ENCODE measurements at places on chromosomes 2 and 18.

DNA sequence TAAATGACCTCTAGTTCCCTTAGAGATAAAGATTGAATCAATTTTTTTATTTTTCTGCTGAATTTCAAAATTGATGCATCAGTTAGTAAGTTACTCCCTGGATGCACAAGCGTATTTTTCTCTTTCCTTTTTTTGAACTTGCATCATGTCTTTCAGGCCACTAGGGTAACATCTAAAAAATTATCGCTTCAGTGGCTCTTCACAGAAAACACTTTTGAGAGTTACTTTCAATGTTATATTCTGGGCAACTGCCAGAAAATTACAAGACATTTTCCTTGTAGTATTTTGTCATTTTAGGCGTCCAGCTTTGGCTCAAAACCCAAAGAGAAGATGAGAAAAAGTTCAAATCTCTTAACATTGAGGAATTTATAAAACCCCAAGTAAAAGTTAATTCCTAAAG, 59.8 kb downstream of the DSEL start:
- DNase-seq = no peak

DNA sequence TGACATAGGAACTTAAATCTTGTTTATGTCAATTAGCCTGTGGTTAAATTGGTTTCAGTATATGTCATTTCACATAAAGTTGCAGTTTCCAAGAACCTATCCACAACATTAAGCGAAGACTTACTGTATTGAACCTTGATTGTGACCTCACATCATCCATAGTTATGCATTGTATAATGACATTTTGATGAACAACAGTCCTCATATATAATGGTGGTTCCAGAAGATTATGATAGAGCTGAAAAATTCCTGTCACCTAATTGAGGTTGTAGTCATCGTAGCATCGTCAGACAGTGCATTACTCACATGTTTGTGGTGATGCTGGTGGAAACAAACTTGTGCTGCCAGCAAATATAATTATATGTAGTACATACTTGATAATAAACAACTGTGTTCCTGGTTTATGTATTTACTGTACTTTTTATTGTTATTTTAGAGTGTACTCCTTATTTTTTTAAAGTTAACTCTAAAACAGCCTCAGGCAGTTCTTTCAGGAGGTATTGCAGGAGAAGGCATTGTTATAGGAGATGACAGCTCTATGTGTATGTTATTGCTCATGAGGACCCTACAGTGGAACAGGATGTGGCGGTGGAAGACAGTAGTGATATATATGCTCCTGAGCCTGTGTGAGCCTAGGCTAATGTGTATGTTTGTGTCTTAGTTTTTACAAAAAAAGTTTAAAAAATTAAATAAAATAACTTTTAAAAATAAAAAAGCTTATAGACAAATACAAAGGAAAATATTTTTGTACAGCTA, 56.6 kb downstream of the UBE2E3 start:
- DNase-seq = peak; percentile 13

GRCh38 chr2:27263287-27264252, 723 bp upstream of the SLC30A3 start:
- peak; percentile 84 for DNase-seq

GRCh38 chr18:5393779-5394178, 98.3 kb upstream of the ZBTB14 start:
- DNase-seq = no peak

DNA sequence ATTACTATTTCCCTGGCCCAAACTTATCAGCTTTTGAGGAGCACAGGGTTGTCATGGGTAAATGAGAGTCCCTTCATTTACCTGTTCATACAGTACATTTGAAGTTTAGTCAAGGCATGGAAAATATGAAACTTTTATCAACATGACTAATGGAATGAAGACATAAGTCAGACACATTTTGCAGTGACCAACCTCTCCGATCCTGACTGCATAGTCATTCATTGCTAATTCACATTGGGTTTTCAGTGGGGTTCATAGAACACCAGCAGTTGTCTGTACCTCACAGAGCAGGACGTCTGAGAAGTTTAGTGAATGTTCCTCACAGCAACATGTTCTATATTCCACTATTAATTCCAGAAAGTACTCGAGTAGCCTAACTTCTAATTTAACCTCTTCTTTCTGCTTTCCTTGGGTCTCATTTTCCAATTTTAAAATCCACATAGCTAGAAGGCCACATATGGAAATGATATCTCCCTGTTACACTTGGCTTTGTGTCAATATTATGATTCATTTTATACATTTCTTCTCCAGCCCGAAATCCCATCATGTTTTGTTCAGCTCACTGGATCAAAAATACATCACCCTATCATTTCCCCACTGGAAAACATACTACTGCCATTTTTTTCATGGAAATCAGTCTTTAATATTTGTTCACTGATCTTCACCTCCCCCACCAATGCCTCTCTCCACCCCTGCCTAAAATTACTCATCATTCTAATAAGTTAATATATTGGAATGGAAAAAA, 65.9 kb downstream of the CDH20 start:
- DNase-seq = peak; percentile 68

DNA sequence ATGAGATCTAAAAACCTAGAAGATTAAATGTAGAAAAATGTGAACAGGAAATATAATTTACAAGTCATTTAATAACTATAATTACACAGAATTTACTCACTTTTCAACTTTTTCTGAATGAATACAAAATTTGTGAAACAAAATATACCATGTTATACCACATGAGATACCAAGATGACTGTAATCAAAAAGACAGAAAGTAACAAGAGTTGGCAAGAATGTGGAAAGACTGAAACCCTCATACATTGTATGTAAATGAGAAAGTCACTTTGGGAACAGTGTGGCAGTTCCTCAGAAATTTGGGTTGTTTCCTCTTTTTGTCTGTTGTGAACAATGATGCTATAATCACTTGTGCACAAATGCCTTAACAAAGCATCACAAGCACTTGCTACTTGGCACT, 145.4 kb upstream of the ZNF804A start:
- DNase-seq = no peak

- no peak for DNase-seq
Observed at GRCh38 chr2:206257861-206258260, 16.6 kb upstream of the ZDBF2 start.

- no peak for DNase-seq
Observed at GRCh38 chr2:127166231-127166860, 53.8 kb downstream of the CYP27C1 start.

DNA sequence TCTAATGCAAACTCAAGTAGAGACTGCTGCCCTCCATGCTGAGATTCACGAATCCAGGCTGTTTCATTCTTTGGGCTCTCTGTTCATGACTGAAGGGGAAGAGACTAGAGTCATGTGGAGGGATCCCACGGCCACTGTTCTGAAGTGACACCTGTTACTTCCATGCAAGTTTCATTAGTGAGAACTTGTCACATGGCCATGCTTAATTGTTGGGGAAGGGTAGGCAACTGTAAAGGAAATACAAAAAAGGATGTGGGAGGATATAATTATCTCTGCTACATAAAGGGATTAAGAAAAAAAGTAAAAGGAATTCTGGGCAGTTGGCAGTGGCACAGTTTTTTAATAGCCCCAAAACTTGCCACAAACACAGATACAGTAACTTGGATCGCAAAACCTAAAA, 28.0 kb upstream of the PSME4 start:
- no peak for DNase-seq

DNA sequence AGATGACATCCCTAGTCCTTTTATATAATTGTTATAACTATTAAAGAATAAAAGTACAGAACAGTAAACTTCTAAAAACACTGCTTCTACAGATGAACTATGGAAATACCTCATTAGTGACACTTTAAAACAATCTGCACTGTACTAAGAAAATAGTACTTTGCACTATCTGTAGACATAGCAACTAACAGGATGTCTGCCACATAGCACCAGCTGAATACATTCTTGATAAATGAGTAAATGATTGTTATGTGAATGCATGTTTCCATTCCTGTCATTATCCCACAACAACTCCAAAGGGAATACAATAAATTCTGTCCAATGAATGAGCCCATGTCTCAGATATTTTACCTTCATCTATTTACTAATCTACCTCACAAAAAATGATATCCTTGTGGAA, 115.3 kb upstream of the SLC35G4 start:
- no peak for DNase-seq

- no peak for DNase-seq
Observed at GRCh38 chr2:200763422-200763821, 48.3 kb upstream of the BZW1 start.

GRCh38 chr18:74990563-74991081, 218.3 kb downstream of the PTGR3 start:
- no peak for DNase-seq

- no peak for DNase-seq
Observed at GRCh38 chr2:2795438-2796091, 464.5 kb upstream of the MYT1L start.

DNA sequence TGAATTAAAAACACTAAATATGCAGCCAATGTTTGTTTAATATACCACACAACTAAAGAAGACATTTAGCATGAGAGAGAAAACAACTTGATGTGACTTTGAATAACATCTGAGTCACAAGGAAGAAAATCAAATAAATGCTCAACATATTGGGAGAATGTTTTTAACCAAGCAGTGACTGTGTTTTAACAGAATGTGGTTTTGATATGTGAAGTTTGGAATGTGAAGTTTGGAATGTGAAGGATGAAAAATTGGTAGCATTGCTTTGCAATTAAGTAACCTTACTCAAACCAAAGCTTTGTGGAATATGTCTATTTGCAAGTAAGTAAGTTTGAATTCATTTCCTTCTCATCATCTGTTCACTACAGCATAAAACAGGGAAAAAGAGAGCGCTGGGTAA, 128.2 kb upstream of the DNAJC10 start:
- DNase-seq = peak; percentile 81

DNA sequence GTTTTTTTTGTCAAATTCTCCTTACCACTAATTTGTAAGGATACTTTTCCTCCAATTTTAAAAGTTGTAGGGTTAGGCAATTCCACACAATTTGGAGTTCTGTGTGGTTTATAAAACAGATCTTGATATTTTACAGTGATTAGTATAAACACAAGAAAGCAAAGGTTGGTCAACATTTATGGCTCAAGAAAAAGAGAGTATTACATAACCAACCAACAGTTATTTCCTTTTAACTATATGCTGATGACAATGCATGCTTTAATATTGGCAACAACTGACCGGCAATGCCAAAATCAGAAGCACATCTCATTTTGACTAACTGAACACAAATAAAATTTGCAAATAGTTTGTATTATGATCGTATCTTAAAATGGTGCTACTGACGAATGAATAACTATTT, 137.2 kb downstream of the CDH2 start:
- DNase-seq = no peak

GRCh38 chr18:59881728-59882656, 17.8 kb upstream of the PMAIP1 start:
- peak; percentile 73 for DNase-seq

DNA sequence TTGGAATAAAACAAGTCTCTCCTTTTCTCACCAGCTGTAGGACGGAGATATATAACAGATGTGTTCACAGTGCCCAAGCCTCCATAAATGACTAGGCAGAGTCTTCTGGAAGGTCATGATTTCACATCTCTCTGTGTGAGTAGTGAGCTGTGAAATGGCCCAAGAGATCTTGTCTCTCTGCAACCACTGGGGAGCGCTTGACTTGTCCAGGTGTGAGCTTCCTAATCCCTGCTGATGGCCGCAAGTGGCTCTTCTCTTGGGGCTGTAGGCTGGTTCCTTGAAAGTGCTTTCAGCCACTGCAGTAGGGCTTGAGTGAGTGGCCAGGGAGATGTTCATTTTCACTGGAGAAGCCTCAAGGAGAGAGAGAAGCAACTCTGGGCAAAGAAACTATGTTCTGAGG, 38.1 kb upstream of the OTOS start:
- no peak for DNase-seq

DNA sequence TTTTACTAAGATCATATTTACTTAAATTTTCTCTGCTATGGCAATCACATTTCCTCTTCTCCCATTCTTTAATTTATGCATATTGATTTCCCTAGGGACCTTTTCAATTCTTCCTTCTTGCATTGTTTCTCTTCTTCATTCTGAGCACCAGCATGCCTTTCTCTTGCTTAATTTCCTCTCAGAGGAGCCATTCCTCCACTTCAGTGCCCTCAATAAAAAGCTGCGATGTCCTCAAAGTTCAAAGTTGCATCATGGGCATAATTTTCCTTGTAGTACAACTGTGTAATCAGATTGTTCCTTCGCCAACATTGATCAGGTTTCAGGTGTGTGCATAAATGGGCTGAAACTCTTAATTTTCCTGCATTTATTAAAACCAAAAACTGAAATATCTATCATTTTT, 21.8 kb upstream of the CD226 start:
- no peak for DNase-seq

DNA sequence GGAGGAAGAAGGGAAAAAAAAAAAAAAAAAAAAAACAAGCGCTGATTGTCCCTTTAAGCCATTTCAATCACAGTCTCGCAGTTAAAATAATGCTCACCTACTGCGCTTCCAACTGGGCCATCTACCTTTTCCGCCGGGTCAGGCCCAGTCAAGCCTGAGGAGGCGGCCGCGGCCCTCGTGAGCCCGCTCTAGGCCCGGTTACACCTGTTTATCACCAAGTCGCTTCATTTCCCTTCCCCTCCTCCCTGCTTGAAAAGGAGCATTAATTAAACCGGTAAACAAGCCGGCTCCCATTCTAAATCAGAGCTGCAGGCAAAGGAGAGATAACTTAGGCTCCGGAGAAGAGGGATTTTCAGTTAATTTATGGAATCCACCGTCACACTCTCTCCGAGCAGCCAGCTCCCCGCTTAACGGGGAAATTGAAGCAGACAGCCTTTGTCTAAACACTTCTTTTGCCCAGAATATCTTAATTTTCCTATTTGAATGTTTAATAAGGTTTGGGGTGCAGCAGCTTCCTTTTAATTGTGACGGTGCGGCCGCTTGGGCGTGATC, 140.1 kb upstream of the SIX3 start:
- no peak for DNase-seq

DNA sequence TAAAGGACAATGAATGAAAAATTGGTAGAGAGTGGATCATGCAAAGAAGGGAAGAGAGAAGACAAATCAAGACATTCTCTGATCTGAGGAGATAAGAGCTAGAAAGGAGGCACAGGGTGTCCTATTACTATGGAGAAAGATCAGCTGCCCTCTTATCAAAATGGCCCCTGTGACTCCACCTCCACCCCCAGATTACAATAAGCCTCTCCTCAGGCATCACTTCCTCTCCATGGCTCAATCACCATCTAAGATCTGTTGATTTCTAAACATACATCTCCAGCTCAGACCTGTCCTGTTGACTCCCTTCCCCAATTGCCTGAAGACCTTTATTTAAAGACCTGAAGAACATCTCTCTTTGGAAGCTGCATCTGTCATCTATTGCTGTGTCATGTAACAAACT, 43.2 kb downstream of the SP100 start:
- DNase-seq = no peak

GRCh38 chr18:78762753-78763152, 216.9 kb upstream of the SALL3 start:
- no peak for DNase-seq

GRCh38 chr2:16855183-16855582, 189.5 kb upstream of the CYRIA start:
- no peak for DNase-seq

DNA sequence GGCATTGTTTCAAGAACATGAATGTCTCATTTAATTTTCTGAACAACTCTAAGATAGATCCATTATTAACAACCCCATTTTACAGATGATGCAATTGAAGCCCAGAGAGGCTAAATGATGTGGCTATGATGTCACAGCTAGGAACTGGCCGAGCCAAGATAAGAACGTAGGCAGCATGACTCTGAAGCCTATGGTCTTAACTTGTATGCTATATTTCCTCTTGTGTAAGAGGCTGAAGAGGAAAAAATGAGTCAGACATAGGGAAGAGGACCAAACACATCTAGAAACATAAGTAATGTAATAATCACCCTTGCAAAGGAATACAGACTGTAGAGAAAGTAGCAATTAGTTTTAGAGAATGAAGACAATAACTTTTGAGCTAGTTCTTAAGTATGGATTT, 416.8 kb downstream of the FIGN start:
- no peak for DNase-seq
